ENCODE measurements at places on chromosomes 6 and 20.

- no peak for DNase-seq
These were observed 54.8 kb downstream of the HECA start for GRCh38 chr6:139189665-139190064.

- no peak for DNase-seq
These were observed 124.7 kb downstream of the QKI start for GRCh38 chr6:163539101-163539762.

- peak; percentile 50 for DNase-seq
These were observed 417 bp downstream of the VAPB start for GRCh38 chr20:58389324-58389967.

DNA sequence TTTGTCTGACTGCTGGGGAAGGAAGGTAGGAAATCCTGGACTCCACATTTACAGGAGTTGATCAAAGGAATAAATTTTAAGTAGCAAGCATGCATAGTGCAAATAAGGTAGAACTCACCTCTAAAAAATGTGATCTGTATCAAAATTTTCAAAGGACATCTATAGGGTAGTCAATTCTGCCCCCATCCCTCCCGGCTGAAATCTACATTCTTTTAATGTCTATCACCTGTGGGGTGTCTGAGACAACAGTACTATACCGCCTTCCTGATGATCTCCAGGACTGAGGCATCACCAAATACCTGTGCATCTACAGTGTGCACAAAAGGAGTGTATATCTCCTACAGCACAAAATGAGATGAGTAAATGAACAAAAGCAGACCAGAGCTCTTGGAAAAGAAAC lies 19.9 kb downstream of the CPNE1 start:
- DNase-seq = no peak

- DNase-seq = no peak
These were observed 26.4 kb downstream of the FRK start for GRCh38 chr6:116034327-116034726.

- no peak for DNase-seq
These were observed 138.4 kb downstream of the HTR1B start for GRCh38 chr6:77324866-77325265.

GRCh38 chr20:19382386-19383340 lies 170.2 kb downstream of the SLC24A3 start:
- no peak for DNase-seq

- DNase-seq = no peak
These were observed at the start of gene SMLR1 for GRCh38 chr6:130827247-130828149. Gene SMLR1, plus strand, starts transcription at chr6:130827406. Its CDS starts 8 bp downstream, at chr6:130827414.

DNA sequence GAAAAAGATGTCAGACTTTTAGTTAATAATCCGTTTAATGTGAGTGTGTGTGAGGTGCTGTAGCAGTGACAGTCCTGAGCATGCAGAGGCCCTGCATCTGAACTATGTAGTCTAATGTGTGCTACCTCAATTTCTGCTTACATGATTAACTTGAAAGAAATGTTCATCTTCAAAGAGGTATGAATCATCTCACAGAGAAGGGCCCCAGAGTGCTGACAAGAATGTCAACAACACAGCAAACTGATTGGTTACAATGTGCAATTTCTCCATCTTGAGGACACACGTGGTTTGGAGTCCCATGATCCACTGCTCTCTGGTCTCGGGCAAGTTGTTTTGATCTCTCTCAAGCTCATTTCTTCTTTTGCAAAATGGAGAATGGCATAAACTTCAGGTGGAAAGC lies 61.7 kb upstream of the EMILIN3 start:
- no peak for DNase-seq
